ENCODE measurements at places on chromosomes 16 and 17.

DNA sequence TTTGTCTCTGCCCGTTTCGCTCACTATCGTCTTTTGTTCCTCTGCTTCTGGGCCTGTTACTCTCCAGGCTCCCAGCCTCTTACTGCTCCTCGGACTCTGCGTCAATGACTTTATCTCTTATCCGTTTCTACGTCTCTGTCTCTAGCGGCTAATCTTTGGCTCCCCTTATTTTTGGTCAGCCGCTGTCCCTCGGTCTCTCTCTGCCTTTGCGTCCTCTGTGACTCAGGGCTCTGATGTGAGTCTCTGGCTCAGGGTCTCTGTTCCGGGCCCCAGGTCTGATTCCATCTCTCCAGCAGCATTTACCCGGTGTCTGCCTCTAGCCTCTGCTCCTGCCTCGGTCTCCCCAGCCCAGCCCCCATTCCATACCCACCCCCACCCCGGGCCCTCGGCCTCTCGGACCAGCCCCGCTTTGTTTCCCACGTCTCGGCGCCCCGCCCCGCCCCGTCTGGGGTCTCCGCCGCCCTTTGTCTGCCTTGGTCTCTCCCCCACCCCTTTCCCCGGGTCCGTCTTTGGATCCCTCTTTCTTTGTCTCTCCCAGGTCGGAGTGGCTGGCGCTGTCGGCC, 547 bp upstream of the ZNF48 start:
- DNase-seq, result no peak

DNA sequence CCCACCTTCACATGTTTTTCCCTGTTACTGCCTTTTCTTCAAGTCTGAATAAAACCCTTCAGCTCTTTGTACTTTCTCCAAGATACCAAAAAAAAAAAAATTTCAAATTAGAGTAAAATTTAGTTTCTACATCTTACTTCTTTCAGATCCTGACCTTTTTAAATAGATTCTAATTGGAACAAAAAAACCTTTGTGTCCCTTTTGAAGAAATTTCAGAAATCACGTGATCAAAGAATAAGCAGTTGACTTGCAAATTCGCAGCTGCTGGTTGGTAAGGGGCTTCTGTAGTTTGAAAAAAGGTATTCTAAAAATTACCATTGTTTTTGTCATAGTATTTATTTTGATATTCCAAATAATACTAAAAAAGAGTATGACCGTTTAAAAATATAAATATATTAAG, 71.7 kb downstream of the CDC27 start:
- DNase-seq, result no peak

DNA sequence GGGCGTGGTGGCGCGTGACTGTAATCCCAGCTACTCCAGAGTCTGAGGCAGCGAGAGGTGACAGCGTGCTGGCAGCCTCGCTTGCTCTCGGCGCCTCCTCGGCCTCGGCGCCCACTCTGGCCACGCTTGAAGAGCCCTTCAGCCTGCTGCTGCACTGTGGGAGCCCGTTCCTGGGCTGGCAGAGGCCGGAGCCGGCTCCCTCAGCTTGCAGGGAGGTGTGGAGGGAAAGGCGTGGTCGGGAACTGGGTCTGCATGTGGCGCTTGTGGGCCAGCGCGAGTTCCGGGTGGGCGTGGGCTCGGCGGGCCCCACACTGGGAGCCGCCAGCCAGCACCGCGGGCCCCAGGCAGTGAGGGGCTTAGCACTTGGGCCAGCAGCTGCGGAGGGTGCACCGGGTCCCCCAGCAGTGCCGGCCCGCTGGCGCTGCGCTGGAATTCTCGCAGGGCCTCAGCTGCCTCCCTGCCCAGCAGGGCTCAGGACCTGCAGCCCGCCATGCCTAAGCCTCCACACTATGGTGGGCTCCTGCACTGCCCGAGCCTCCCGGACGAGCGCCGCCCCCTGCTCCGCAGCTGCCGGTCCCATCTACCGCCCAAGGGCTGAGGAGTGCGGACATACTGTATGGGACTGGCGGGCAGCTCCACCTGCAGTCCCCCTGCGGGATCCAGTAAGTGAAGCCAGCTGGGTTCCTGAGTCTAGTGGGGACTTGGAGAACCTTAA, 1093.3 kb upstream of the CDH8 start:
- no peak for DNase-seq

DNA sequence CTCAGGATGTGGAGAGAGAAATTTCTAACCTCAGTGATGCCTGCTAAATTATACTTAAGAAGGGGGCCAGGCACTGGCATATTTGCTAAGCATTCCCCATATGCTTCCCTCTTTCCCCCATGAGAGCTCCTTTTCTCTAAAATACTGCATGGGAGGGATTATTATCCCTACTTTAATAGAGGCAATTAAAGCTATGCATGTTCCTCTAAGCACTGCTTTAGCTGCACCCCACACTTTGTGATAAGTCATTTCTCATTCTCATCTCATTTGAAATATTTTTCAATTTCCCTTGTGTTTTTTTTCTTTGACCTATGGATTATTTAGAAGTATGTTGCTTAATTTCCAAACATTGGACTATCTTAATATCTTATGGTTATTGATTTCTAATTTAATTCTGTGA, 72.1 kb upstream of the CIBAR2 start:
- no peak for DNase-seq

DNA sequence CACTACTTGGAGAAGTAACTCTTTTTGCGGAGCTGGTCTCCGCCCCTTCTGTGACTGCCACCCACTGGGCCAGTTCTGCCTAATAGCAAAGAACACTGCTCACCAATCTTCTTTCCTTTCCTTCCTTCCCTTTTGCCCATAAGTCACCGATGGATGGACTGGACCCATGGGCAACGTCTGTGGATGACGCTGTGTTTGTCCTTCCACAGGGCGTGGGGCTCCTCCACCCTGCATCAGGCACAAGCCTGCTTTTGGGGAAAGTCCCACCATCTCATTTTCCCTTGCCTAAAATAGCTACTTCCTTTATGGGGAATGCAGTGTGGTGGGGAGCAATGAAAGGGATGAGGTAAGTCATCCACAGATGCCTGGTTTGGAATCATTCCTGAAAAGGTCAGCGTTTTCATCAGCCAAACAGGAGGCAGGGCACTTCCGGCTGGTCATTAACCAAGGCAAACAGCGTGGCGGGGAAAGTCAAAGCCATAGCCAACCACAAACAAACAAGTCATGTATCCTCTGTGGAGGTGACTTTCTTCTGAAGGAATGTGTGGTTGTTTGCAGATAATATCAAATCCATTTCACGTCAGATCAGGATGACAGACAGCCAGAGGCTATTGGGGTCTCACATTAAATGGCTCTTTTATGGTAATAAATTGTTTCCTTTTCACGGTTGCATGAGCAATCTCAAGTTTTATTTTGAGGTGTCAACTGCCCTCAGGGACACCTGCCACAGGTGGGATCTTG, 30.7 kb upstream of the MED9 start:
- DNase-seq, result no peak

DNA sequence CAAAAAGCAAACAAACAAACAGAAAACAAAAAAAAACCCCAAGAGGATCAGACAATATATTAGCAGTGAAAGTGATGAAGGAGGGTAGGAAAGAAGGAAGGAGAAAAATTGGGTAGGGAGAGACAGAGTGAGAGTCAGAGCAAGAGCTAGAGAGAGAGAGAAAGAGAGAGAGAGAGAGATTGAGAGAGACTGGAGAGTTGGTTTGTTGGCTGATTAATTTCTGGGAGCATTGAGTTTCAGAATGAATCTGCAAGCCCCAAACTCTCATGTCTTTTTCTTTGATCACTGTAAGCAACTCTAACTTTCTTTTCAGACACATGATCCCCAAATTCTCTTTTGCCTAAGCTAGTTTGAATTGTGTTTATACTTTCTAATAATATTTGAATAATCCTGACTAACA, 388.1 kb downstream of the SHISA9 start:
- DNase-seq, result no peak

DNA sequence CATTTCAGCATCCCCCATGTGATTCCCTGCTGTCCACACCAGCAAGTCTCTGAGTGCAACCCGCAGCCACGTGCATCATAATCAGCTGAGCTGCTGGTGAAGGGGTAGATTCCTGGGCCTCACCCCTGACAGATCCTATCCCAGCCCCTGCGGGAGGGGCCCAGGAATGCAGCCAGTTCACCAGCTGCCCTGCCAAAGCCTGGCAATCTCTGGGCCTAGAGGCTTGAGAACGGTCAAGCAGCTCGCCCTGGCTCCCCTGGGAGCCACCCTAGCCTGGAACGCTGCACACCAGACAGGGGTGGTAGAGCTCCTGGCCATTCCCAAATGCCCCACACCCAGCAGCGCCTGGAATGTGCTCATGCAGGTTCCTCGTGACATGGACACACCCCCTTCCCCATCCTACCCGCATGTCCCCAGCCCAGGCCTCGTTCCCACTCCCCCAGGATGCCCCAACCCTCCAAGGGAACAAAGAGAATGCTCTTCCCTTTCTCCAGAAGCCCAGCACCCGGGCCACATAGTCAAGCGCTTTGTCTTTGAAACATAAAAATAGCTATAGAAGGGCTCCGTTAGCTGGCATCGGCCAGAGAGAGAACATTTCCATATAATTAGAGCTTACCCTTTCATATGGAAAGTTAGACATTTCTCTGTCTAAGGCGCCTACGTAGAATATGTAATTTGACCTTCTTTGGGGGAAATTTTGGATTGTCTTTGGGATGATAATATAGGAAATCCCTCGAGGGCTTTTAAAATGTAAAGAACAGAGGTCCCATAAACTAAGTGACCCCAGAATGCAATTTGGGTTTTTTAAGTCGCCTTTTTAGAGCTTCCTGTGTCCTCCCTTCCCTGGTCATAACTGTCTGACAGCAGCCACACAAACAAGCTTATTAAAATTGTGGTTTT, 3.4 kb downstream of the CEP295NL start:
- DNase-seq, result no peak

GRCh38 chr17:82297280-82297713, 20.1 kb downstream of the CD7 start:
- DNase-seq, result peak; percentile 74

- no peak for DNase-seq
These were observed 7.4 kb upstream of the HIGD1B start for GRCh38 chr17:44840274-44840673.

DNA sequence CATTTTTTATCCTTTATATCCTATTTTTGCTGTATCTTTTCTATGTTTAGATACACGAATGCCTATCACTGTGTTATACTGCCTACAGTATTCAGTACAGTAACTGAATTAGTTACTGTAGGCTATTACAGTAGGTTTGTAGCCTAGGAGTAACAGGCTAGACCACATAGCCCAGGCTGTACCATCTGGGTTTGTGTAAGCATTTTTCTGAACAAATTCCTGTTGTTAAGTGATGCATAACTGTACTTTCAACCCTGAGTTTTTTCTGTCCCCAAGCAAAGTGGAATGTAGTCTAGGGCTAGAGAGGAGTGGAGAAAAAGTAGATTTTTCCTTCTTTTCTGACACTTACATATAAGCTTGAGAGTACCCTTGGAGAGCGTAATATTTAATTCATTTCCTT, 282.1 kb downstream of the HS3ST3B1 start:
- no peak for DNase-seq

- no peak for DNase-seq
These were observed 610.2 kb downstream of the MAF start for GRCh38 chr16:78990309-78990701.

DNA sequence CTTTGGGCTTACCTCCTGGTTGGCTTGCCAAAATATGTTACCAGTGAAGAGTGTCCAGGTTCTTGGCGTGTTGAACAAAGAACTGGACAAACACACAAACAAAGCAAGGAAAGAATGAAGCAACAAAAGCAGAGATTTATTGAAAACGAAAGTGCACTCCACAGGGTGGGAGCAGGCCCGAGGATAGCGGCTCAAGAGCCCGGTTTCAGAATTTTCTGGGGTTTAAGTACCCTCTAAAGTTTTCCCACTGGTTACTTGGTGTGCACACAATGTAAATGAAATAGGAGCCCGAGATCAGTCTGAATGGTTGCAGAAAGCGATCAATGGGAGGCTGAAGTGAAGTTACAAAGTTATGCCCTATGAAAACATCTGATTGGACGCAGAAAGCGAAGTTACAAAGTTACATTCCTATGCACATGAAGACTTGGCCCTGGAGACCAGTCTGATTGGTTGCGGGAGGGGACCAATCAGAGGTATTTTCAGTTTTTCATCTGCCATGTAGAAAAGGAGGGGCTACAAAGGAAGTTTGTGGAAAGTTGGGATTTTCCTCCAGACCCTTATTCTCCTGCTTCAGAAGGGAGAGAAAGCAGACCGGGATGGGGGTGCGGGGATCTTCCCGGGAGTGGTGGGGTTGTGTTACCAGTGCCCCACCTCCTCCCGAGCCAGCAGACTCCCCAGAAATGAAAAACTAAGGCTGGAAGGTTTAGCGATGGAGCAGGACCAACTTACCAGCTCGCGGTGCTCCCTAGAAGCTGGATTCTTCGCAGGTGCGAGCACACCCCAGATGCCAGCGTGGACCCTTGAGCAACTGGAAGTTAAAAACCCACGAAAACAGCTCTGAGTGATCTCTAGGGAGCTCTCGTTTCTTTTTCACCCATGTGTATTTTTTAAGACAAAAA, at the start of gene SLFN12:
SLFN12 (minus strand) TSS at position 325 of the 899 bp plus-strand sequence. CDS start 9,472 bp downstream, outside the sequence.
- DNase-seq, result peak; percentile 21

- no peak for DNase-seq
These were observed 186.2 kb downstream of the SLC39A11 start for GRCh38 chr17:72906306-72906705.

GRCh38 chr17:38996660-38997337, 29.6 kb upstream of the FBXO47 start:
- DNase-seq, result no peak

DNA sequence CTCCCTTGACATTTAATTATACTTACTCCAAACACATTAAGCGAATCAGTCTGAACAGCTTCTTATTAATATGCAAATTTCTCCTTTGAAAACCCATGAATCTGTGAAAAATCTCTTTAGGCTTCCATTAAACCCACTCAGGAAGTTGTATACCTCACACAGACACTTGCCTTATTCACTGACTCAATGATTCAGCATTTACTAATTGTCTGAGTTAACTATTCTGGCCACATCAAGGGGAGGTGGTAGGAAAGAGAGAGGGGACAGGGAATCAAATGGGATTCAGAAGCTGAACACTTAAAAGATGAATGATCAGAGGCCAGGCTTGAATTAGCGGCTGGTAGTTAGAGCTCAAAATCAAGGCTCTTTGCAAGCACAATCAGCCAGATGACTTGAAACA, 70.0 kb downstream of the HS3ST3A1 start:
- DNase-seq, result no peak

GRCh38 chr16:78715673-78716072, 616.2 kb downstream of the WWOX start:
- DNase-seq, result no peak

DNA sequence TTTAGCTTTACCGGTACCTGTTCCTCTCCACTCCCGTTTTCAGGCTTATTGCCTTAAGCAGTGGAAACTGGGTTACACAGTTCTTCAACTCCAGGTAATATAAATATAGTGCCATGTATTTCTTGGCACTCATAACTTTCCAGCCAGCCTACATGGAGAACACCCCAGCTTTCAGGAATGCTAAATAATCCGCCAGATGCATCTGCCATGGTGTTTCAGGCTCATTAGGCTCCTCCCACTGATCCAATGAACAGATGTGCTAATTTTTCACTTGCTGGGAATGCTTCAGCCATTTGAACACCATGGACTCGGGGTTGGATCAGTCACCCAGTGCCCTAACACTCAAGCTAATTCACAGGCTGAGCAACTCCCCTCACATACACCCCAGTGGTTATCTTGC, 4.6 kb downstream of the ANKFN1 start:
- DNase-seq, result no peak
